Astrocyte (in vitro differentiated cells and primary cell): ENCODE measurements at places on chromosomes 7 and 10.

GRCh38 chr7:157097569-157097968, 41.2 kb upstream of the UBE3C start:
- no peak for DNase-seq

- DNase-seq, result no peak
These were observed 88.3 kb upstream of the TMEM248 start for GRCh38 chr7:66832531-66833351.

- peak; percentile 27 for DNase-seq
These were observed 99.3 kb upstream of the THSD7A start for GRCh38 chr7:11931307-11931706.

GRCh38 chr10:132133449-132134240, 53.1 kb upstream of the DPYSL4 start:
- no peak for DNase-seq
